ENCODE measurements at places on chromosomes 11 and 22.

GRCh38 chr11:102320679-102321078, 3.4 kb downstream of the BIRC3 start:
- no peak for DNase-seq

GRCh38 chr11:63761931-63762653, 6.5 kb downstream of the ZFTA start:
- no peak for DNase-seq

GRCh38 chr11:81573367-81573766, 1160.3 kb downstream of the FAM181B start:
- no peak for DNase-seq

DNA sequence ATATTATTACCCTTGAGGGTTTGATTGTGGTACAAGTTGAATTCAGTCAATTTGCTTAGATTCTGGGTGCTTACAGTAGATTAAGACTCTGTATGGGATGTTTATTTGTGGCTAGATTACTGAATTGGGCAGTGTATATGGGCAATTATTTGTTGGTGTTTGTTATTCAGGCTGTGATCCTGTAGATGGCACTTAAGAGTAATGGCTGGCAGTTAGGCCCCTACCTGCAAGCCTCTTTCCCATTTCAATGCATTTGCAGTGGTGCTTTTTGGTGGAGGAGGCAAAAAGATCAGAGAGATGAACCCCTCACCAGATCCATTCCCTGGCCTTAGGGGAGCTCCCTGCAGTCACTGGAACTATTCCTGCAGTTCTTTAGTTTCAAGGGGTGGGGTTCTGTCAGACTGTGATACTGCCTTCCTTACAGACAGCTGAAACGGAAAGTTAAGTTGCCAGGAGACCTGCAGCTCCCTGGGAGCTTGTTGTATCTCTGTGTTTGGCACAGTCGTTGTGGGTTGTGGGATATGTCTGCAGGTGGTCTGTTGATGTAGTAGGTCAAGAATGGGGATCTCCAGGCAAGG, 199.5 kb downstream of the AASDHPPT start:
- no peak for DNase-seq

DNA sequence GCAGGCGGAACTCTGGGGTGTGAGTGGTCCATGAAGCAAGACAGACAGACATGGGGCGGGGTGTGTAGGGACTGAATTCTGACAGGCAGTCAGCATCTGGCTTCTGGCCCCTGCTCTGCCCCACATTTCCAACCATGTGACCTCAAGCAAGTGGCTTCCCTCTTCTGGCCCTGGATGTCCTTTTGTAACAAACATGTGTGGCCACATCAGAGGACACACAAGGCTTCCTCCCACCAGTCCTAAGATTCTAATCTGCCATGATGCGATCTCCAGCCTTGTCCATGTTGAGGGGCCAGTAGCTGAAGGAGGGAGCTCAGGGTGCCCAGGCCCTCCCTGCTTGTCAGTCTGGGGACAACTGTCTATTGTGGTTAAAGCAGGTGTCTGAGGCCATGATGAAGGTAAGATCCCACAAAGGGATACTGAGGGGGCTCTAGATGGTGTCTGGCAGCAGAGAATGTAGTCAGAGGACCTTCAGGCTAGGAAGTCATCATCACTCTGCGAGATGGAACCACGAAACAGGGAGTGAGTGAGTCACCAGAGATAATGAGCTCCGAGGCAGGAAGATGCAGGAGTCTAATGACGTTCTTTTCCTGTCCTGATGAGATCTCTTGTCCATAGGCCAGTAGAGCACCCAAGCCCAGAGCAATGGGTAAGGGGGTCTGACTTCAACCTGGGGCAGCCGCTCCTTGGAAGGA, 27.4 kb downstream of the DRD2 start:
- no peak for DNase-seq

GRCh38 chr11:7487360-7487759, 2.1 kb downstream of the OLFML1 start:
- no peak for DNase-seq

DNA sequence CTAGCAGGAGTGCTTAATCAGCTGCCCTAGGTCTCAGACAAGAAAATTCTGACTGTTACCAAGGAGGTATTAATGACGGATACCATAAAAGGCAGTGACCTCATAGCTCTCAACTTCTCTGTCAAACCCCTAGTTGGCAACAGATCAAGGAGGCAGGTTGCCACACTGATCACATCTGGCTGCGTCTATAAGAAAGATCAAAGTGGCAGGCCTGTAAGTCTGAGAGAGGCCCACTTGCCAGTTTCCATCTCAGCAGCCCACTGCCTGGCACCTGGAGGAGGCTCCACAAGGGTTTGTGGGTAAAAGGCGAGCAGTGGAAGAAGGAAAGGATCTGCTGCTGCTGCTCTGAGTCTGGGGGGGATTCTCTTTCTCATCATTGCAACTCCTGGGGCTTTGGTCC, 239.6 kb upstream of the MPPED2 start:
- DNase-seq = no peak

- no peak for DNase-seq
Measured at GRCh38 chr11:32919338-32919737, 26.7 kb downstream of the QSER1 start.

- DNase-seq = no peak
Measured at GRCh38 chr11:111627591-111627990, 25.3 kb downstream of the SIK2 start.

DNA sequence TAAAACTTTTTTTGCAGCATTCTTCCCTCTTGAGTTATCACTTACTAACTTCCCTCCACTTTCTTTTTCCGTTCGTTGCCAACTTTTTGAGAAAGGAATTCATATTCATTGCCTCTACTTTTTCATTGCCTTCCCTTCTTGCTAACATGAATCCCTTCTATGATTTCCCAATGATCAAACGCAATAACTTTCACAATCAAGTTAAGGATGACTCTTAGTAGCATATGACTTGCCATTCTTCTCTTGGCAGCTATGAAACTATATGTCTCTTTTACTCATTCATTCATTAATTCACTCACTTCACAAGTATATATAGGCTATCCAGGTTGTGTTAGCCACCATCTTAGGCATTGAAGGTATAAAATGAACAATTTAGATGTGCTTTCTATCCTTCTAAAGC, 16.6 kb upstream of the ARHGAP20 start:
- no peak for DNase-seq

DNA sequence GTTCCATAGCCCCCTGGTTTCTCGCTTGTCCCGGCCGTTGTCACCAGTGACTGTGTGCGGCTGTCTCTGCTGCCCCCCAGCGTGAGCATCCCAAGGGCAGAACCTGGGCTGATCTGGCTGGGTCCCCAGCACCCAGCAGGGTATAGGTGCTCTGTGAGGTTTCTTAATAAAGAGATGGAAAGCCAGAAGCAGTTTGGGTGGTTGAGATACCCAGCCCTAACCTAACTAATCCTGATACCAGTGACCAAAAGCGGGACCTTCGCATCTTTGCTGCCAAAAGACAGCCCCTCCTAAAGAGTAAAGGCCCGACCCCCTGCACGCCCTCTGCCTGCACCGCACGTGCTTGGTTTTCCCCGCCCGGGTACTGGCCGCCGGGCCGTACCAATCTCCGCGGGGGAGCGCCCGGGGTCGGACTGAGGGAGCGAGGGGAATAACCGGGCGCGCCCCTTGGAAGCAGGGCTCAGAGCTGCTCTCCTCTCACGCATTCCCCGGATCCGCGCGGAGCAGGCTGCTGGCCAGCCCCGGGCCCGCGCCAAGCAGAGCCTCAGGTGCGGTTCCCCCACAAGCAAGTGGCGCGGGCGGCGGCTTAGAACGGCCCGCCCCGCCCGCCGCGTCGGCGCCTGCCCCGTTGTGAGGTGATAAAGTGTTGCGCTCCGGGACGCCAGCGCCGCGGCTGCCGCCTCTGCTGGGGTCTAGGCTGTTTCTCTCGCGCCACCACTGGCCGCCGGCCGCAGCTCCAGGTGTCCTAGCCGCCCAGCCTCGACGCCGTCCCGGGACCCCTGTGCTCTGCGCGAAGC, at the start of gene DGAT2:
Gene DGAT2, plus strand, starts transcription at position 667 of the 797 bp plus-strand sequence. CDS start 214 bp downstream, outside the sequence.
- peak; percentile 83 for DNase-seq

- no peak for DNase-seq
Measured at GRCh38 chr11:2377511-2378443, 667 bp downstream of the CD81 start.

DNA sequence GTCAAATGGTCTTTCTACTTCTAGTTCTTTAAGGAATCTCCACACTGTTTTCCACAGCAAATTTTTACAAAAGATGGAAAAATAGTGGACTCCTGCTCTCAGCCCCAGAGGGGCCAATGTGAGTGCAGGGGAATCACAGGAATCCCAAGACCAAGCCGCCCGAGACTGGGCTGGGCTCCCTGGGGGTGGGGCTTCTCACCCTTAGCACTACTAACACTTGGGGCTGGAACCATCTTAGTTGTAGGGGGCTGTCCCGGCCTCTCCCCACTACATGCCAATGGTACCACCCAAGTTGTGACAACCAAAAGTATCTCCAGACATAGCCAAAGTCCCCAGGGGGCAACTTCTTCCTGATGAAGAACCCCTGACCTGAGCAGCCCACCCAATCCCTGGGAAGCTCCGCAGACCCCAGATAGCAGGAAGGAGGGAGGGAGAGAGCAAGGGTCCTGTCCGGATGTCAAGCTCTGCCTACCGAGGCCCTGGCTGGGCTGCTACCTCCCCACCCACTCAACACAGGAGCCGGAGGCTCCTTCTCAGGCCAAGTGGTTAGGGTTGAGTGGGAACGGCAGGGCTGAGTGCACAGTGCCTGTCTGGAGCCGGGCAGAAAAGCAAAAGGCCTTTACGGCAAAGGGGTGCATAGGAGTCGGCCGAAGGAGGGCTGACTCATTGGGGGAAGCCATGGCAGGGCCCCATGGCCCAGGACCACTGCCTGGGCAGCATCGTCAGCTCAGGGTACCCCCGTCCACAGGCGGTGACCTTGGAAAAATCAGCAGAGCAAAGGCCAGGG, 122.5 kb upstream of the FGF3 start:
- no peak for DNase-seq

- DNase-seq = no peak
Measured at GRCh38 chr11:123564221-123564620, 90.2 kb downstream of the SCN3B start.

GRCh38 chr11:77109236-77110019, 6.8 kb downstream of the OMP start:
- DNase-seq = no peak

DNA sequence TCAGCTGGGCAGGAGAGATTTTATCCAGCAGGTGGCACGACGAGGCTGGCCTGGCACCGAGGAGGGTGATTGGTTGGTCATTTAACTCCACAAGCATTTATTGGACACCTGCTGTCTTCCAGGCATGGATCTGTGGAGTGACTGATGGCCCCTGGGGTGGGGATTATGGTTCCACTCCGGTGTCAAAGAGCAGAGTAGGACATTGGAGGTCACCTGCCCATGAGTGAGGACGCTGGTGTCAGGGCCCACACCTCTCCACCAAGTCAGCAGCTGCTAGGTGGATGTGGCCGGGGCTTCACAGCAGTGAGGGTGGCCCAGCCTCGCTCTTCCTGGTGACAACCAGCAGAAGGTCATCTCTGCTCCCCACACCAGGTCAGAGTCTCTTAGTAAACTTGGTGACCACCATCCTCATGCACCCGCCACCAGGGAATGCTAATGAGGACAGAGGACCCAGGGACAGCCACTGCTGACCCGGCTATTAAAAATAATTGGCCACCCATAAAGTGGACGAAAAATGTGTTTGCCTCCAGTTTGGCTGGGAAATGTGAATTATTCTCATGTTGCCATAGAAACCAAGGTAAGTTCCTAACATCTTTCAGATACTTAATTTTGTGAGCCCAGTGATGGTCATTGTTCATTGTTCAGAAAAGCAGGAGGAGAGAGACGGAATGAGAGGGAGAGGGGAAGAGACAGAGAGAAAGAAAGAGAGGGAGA, 428.7 kb downstream of the TBC1D22A start:
- no peak for DNase-seq

- no peak for DNase-seq
Measured at GRCh38 chr11:47391077-47391583, 12.8 kb upstream of the SPI1 start.

DNA sequence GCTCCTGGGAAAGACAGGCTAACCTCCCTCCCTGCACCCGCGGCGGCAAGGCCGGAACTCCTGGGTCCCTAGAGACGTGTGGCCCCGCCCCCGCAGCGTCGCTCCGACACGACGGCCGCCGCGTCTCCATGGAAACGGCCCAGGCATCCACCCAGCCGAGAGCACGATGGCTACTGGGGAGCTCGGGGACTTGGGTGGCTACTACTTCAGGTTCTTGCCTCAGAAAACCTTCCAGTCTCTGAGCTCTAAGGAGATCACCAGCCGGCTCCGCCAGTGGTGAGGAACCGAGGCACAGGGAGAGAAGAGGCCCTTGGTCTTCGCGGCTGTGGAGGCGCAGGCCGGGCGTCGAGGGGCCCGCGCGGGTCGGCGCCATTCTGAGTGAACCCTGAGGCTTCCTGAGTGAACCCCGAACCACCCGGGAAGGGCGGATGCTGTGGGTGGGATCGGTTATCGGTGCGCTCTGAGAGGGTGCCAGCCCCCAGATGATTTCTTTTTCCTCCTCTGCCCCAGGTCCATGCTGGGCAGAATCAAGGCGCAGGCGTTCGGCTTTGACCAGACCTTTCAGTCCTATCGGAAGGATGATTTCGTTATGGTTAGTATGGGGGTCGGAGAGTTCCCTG, at the start of gene CFAP300:
Gene CFAP300, plus strand, starts transcription at position 133 of the 620 bp plus-strand sequence. Its CDS starts 34 bp downstream, at position 167.
- DNase-seq = peak; percentile 11

GRCh38 chr11:65448074-65448417, 25.4 kb downstream of the NEAT1 start:
- DNase-seq = no peak

DNA sequence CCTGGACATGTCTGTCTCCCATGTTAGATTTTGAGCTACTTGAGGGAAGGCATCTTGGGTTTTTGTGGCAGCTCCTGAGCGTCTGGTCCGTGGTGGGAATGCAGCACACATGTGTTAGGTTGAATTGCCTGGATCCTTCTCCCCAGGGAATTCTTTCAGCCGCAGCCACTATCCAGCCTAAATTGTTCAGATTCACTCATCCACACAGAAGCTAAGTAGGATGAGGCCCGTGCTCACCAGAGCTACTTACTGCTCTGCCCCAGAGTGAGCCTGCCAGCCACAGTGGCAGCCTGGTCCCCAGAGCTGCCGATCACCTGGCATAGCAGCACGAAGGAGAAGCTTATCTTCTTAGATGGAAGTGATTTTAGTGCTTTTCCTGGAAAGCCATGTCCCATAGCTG, 34.4 kb upstream of the SORL1-AS1 start:
- DNase-seq = no peak

GRCh38 chr11:72703267-72704008, 29.2 kb upstream of the PDE2A start:
- DNase-seq = no peak

DNA sequence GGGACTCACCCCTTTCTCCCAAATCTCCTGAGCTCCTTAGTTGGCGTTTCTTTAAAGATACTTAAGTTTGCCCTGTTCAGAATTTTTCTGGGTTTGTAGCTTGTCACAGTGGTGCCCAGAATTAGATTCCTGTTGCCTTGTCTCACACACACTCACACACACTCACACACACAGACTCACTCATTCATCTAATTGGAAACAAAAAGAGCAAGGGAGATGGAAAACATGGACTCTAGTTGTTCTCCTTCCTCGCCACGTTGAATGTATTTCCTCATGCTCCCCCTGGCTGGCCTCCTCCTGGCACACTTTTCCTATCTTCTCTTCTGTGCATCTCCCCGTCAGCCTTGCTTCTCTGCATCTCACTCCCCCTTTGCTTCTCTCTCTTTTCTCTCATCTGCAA, 752.3 kb downstream of the NTM start:
- DNase-seq = no peak

- DNase-seq = no peak
Measured at GRCh38 chr11:74751303-74751702, 2.7 kb downstream of the RNF169 start.

Data from CD8-positive, alpha-beta T cell (primary cell).